ENCODE measurements at places on chromosomes 2 and 18.
A peak's percentile ranks its signal among the peaks of the same experiment; 100 is the strongest.

DNA sequence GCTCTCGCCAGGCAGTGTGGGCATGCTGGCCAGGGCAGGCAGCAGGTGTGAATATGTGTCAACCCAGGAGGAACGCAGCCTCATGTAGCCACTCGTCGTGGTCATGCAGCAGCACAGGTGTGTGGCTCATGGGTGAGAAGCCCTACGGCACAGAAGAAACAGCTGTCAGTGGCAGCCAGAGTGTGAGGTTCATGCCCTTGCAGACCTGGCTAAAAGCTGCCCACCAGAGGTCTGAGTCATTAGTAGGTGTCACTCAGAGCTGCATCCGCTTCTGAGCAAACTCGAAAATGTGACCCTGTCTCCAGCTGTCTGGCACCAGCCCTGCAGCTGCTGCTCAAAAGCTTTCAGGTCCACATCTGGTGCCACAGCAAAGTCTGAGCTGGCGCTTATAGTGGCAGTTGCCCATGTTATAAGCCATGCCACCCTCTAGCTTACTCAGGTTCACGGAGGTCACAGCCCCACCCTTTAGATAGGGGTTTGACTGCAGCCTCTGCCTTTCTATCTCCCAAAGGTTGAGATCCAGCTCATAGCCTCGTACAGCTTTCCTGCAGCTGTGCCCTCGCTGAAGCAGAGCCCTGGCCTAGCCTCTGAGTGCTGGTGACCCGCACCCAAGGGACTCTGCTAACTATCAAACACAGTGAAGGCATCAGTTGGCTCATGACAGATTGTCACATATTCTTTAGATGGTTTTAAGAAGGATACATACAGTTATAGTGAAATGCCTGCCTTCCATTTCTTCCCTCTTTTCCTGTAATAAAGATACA lies 195.0 kb downstream of the CCDC102B start:
- no peak for DNase-seq

DNA sequence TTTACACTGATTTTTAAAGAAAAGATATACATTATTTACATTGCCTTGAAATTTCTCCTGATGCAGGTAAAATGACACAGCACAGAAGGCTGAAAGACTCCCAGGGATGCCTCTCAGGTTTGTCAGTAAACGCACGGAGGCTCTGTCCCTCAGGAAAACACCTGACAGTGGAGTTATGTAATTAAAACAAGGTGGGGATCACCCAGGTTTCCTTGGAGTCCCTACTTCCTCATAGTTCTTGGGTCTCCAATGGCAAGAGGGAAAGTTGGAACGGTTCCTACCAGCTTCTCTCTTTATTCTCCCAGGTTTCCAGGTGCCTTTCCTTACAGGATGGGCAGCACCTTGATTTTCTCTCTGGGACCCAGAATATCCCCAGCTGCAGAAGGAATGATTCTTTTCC lies 654.8 kb downstream of the SLC4A3 start:
- no peak for DNase-seq

GRCh38 chr2:160042054-160042453 lies 20.4 kb downstream of the PLA2R1 start:
- peak; percentile 23 for DNase-seq

GRCh38 chr2:218404351-218405085 lies 4.8 kb downstream of the CTDSP1 start:
- no peak for DNase-seq

DNA sequence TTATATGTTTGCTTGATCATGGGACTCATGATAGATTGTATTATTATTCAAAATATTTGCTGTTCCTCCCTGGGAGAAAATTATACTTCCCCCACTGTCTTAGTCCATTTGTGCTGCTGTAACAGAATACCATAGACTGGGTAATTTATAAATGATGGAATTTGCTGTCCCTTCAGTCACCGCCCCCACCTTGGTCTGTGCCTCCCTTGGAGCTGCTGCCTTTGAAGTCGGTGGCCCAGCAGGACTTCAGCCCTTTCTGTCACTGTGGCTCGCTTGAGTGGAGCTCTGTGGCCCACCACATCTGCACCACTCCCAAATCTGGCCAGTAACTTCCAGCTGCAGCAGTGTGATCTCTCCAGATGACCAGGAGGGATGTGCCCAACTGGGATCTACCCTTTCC lies 200.8 kb downstream of the AGPS start:
- no peak for DNase-seq

GRCh38 chr2:61014763-61015162 lies 2.8 kb upstream of the PEX13 start:
- DNase-seq = no peak

GRCh38 chr2:106106622-106107508 lies 87.2 kb downstream of the UXS1 start:
- DNase-seq = peak; percentile 18

DNA sequence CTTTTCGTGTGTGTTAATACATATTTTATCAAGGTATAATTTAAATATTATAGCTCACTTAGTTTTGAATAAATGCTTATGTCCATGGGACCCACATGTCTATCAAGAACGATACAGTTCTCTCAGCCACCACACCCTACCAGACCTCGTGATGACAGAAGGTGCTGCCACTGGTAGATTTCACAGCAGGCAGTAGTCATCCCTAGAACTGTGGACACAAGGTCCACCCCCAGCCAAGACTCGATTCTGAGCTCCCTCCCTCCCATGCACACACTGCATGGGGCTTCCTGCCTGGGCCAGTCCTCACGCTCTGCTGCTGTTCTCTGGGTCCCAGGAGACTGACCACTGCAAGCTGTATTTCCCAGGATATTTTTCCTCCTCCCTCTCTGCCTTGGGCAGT lies 26.5 kb upstream of the CREB1 start:
- DNase-seq = no peak

GRCh38 chr18:519019-519879 lies 18.7 kb upstream of the COLEC12 start:
- no peak for DNase-seq

DNA sequence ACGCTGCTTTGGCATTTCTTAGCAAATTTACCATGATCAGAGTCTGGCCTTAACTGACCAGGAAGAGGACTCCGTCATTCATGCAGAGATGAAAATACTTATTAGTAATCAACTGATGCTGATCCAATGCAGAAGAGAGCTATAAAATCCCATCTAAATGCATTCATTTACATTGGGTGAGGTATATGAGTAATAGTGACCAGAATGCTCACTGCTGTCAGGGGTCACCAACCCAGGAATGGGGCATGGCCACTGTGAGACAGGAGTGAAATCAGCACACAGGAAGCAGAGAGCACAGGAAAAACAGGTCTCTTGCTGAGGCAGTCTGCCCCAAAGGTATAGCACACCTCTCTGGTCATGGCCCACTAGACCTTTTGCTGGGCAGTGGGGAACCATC lies 68.1 kb upstream of the TMEM247 start:
- no peak for DNase-seq

DNA sequence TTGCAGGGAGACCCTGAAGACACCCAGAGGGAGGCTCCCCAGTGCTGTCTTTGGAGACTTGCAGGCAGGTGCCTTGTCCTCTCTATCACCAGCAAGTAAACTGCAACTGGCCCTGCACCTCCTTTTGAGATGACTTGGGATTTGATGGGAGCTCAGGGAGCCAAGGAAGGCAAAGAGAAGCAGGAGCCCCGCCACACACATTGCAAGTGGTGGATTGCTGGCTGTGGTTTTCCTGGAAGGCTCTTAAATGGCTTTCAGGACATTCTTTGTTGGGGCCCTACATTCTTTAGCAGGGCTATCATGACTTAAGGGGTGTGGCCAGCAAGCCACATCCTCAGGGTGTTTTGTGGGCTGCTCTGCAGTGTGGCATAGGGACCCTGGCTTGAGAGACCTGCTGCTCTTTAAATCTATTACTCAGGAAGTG lies 39.9 kb upstream of the CDC42EP3 start:
- peak; percentile 28 for DNase-seq

- no peak for DNase-seq
Measured at GRCh38 chr2:172334988-172335387, 92.4 kb upstream of the ITGA6 start.
